ENCODE measurements at places on chromosomes 16 and 17. TPM values are rescaled to one million over a fixed set of nuclear protein-coding genes. Genes with fewer than 3 reads are reported as not detected.

BRICD5 gene
- total RNA-seq, result 3.4 TPM

DNA sequence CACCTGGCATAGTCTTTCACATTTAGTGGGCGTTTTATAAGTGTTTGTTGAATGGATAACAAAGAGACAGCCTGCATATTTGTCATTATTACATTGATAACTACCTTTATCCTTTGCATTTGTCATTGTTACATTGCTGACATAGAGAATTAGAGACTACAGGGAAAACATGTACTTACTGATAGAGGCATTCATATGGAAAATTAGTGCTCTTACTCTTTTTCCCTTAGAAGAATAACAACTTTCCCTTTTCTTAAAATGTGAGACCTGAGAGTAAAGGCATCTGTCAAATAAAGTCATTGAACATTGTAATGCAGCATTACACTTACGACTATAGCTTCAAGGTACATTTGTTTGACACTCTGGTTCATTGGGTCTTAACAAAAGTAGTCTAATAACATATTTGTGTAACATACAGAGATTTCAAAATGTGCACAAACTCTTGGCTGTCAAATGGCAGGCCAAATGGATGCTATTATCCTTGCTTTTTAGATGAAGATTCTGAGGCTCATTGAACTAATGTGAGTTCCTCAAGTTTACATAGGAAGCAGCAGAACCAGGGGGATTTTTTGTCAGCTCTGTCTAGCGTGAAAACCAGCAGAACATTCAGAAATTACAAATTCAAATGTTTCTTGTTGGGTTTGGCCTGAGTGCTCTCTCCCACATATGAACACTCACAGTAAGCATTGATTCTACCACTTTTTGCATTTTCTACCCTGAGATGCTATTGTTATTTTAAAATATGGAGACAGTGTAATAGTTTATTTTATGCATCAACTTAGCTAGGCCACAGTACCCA, 28.5 kb downstream of the SMIM36 start:
- no peak for DNase-seq

- no peak for DNase-seq
Observed at GRCh38 chr17:52134641-52135040, 23.9 kb downstream of the CA10 start.

EVPLL gene
- not detected for total RNA-seq

- DNase-seq, result no peak
Observed at GRCh38 chr17:13981881-13982280, 87.4 kb upstream of the COX10 start.

C17orf107 gene
- 2.9 TPM for total RNA-seq

All from aorta (tissue), 5 donors.